ENCODE measurements at places on chromosomes 1 and 21.

- no peak for DNase-seq
Observed at GRCh38 chr1:31327381-31327780, 30.5 kb downstream of the ZCCHC17 start.

DNA sequence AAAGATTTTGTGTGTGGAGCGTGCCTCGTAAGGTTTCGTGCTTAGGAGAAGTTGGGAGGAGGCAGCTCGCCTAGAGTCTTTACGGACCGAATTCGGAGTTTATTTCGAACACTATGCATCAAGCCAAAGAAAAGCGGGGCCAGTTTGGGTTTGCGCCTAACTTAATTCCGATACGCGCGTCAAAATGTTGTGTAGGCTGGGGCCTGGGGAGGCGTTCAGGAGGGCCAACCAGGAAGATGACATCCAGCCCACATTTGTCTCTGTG is 6.4 kb downstream of the FOXD2 start:
- DNase-seq = no peak

DNA sequence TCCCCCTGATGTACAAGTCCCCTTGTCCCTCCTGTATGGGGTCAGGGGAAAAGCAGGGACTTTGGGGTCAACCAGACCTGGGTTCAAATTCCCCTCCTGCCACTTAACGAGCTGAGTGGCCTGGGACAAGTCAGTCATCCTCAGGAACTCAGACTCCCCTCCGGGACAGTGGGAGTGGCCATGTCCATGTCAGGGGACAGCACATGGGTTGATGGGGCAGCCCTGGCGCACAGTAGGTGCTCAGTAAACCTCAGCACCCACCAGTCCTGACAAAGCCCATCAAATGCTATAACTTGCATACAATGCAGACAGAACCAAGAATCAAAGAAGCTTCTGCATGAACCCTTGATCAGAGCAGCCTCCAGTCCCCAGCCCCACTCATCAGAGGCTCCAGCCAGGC is 30.0 kb downstream of the MATN1 start:
- no peak for DNase-seq

DNA sequence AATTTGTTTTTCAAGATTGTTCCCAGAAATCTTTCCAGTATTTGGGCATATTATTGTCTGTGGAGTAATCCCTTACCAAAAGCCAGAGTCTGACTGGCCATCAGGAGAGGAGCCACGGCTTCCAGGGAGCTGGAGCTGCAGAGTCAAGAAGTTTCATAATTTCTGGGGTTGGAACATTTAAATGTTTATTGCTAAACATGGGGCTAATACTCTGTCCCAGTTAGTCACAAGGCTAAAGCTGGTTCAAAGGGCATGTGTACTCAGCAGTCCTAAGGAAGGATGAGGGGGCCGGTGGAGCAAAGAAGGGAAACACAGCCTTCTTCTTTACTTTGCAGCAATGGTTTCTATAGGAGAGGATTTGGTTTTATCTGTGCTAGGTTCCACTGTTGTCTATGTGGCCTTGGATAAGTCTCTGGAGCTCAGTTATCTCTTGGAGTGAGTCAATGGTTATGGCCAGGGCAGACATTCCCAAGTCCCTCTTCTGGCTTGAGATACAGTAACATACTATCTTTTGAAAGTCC is 9.5 kb downstream of the DENND2D start:
- no peak for DNase-seq

- DNase-seq = no peak
Observed at GRCh38 chr1:206842854-206843253, 22.6 kb upstream of the IL20 start.

DNA sequence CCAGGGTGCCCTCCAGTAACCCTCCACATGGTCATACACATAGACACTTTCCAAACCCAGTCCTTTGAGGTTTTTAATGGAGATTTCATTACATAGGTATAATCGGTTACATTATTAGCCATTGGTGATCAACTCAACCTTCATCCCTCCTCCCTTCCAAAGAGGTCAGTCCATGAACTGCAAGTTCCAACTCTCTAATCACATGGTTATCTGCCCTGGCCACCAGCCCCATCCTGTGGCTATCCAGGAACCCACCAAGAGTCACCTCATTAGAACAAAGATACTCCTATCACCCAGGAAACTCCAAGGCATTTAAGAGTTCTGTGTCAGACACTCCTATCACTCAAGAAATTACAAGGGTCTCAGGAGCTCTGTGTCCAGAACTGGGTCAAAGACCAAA is 12.2 kb downstream of the ATP1A4 start:
- no peak for DNase-seq

GRCh38 chr1:36328713-36329112 is 5.3 kb upstream of the EVA1B start:
- no peak for DNase-seq

DNA sequence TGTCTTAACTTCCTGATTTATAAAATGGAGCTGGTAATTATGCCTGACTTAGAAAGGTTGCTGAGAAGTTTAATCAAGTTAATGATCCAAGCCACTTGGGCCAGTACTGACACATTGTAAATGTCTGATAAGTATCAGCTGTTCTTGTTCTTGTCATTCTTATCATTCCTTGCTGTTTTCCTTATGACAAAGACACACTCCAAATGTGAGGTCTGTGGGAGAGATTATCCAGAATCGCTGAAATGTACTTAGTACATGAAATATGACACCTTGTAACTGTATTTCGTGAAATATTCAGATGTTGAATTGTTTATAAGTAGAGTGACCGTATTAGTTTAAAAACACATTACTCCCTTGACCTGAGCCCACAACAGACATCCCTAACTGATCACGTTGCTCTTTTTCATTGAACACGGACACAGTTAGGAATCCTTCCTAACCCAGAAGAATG is 6.1 kb downstream of the AADACL4 start:
- DNase-seq = no peak

GRCh38 chr1:156704930-156705320 is 458 bp downstream of the CRABP2 start:
- DNase-seq = peak; percentile 81

DNA sequence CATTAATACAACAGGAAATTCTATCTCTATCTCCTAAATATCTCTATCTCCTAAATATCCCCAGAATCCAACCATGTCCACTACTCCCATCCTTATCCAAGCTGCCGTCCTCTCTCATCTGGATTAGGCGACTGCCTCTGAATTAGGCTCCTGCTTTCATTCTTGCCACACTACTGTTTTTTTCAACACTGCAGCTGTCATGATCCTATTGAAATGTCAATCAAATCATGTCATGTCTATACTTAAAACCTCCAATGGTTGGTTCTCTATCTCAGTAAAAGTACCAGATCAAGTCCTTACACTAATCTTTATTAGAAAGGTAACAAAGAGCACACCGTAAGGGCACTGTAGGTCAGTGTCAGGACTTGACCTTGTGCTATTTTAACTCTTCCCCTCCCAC is 82.0 kb upstream of the NFIA start:
- DNase-seq = no peak

- no peak for DNase-seq
Observed at GRCh38 chr1:228818928-228819630, 83.8 kb downstream of the RHOU start.

DNA sequence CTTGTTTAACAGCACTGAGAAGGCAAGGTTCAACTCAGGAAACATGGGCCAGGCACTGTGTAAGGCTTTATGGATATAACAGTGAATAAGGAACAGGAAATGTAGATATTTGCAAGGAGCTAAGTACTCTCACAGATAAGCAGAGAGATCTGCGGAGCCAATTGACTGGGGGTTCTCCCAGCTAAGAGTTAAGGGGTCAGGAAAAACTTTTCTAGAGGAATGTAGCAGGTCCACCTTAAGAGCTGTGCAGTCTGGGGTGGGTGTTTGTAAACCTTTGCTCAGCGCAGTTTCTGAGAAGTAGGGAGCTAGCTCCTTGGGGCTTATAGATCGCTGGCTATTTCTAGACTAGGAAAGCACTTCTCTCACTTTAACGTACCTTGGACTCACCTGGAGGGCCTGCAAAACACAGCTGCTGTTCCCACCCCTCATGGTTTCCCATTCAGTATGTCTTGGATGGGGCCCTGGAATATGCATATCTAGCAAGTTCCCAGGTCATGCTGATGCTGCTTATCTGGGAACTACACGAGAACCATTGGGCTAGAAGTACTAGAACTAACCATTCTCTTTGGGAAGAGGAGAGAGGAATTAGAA is 51.7 kb downstream of the TLCD4 start:
- no peak for DNase-seq

- DNase-seq = no peak
Observed at GRCh38 chr1:44603718-44604117, 70.6 kb downstream of the TMEM53 start.

DNA sequence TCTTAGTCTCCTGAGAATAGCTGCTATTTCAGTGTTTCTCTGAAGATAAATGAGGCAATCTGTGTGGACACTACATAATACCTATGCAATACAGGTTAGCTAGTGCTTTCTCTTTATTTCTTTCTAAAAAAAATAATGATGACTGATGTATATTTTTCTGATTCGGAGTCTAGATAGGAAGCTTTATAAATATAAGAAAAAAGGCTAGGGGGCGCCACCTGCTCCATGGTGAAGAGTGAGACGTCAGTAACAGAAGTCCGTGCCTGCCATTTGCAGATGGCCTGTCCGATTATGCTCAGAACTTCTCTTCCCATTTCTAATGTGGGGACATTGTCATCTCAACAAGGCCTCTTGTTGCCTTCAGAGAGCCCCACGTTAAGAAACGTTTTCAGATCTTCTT is 26.4 kb downstream of the QSOX1 start:
- no peak for DNase-seq

GRCh38 chr1:203692565-203693470 is 66.2 kb downstream of the ATP2B4 start:
- DNase-seq = no peak

GRCh38 chr1:158002022-158002630 is 8.7 kb downstream of the KIRREL1 start:
- DNase-seq = no peak

DNA sequence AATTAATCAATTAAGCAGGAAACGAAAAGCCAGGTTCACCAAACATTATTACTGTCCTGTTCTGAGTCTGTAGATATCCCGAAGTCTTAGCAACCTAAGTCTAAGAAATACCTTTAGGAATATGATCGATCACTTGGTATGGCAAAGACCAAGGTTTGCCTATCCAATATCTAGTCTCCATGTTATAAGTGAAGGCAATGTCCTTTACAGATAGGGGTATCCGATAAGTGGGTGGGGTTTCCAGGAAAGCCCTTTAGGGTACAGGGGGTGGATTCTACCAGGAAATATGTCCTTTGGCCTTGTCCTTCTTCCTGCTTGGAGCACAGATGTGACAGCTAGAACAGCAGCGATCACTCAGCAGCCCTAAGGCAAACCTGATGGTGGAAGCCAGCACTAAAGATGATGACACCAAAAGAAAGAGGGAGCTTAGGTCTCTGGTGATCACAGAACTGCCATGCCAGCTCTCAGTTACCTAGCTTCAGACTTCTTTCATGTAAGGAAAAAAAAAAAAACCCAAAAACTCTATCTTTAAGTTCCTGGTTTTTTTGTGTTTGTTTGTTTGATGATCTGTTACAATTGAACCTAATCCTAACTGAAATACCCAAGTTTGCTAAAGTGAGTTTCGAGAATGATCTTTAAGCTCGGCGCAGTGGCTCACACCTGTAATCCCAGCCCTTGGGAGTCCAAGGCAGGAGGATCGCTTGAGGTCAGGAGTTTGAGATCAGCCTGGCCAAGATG is 40.8 kb downstream of the DSTYK start:
- no peak for DNase-seq

- DNase-seq = no peak
Observed at GRCh38 chr21:29453511-29453910, 154.8 kb downstream of the BACH1 start.

GRCh38 chr1:151197863-151198253 is 494 bp upstream of the PIP5K1A start:
- peak; percentile 57 for DNase-seq

GRCh38 chr1:151011154-151011850 is 3.1 kb downstream of the PRUNE1 start:
- DNase-seq = no peak

- no peak for DNase-seq
Observed at GRCh38 chr1:13517193-13517812, 3.5 kb upstream of the LRRC38 start.

GRCh38 chr1:1284221-1285101 is 4.2 kb downstream of the SCNN1D start:
- DNase-seq = no peak

DNA sequence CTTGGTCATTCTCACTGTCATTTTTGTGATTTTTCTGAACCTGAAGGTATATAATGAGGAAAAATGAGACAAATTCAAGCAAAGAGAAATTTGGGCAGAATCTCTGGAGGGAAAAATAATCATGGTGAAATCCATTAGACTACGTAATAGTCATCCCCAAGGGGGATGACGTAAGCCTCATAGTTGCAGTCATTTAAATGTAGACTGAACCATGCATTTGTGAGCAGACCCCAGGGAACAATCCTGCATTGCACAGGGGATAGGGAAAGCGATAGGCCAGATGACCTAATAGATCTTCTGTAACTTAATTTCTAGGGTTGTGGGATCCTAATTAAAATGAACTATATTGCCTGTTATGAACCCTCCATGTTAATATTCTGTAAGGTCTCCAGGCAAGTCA is 167.4 kb upstream of the C1orf21 start:
- DNase-seq = no peak

DNA sequence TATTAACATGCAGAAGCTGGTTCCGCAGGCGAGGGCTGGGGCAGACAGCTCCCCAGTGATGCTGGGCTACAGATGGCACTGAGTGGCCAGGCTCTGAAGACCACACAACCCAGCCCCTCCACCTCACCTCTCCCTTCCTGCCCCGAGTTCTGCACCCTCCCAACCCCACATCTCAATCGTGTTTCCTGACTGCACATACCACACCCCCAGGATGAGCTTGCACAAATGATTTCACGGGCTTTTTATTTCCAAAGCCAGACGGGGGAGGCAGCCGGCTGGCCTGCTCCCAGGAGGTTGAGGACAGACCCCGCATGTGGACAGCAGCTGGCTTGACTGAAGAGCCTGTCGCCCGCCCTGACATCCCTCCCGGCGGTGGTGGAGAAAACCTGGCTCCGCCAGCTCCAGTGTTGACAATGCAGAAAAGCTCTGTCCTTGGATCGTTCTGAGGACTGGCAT is 21.4 kb upstream of the ALDH4A1 start:
- DNase-seq = no peak

DNA sequence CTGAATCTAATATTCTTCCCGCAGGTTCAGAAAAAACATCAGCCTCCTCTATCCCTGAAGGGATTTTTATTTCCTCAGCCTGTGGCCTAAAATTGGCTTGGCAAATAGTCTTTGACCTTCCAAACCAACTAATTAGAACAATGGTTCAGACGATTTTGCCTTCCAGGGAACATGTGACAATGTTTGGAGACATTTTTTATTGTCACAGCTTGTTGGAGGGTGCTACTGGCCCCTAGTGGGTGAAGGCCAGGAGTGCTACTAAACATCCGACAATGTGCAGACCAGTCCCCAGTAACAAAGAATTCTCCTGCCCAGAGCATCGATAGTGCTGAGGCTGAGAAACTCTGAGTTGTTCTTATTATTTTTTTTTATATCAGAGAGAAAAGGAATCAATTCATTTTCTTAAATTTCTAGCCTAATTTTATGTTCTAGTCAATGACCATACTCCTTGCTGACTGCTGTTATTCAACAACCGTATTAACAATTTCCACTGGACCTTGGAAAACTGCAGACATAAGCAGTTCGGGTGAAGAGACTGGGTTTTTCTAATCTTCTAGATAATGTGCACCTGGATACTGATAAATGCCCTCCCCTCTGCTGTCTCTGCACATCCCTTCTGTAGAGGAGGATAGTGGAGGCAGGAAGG is 280.7 kb downstream of the LMX1A start:
- DNase-seq = no peak

- DNase-seq = no peak
Observed at GRCh38 chr21:45366931-45367401, 38.0 kb upstream of the COL18A1 start.
